ENCODE measurements at places on chromosomes 4 and X.

GRCh38 chr4:41179498-41180195 is 34.7 kb downstream of the APBB2 start:
- no peak for DNase-seq

DNA sequence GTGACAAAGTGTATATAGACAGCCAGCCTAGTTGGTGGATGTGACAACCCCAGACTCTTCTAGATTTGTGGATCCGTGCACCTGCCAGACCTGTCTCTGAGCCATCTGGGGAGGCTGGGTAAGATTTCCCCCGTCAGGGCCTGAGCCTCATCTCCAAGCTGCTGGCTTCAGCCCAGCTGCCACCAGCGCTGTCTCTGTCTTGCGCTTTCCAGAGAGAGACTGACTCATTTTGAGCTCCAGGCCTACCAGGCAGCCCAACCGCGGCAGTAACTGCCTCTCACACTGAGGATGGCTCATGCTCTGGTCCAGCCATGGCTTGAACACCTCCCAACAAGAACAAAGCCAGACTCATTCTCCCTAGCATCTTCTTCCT is 26.4 kb downstream of the NOP14 start:
- peak; percentile 59 for DNase-seq

DNA sequence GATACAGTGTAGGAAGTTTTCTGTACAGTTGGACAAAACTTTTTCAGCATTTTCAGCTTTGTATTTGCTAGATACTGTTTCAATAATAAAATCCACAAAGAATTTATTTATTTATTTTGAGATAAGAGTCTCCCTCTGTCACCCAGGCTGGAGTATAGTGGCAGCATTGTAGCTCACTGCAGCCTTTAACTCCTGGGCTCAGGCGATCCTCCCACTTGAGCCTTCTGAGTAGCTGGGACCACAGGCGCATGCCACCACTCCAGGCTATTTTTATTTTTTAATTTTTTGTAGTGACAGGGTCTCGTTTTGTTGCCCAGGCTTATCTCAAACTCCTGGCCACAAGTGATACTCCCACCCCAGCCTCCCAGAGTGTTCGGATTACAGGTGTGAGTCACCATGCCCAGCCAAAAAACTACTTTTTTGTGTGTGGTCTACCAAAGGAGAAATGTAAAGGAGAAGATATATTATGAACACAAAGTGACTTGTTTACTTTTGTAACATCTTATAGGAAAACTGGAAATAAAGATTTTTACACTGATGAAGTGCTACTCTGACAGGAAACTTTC is 13.0 kb upstream of the SOWAHD start:
- DNase-seq: no peak

- DNase-seq: no peak
These were observed 761.8 kb upstream of the ATOH1 start for GRCh38 chr4:93066749-93067148.

Measured in GM10248 (cell line).